ENCODE measurements at places on chromosomes 3 and 15.

GRCh38 chr15:55917881-55918296 lies 75.5 kb downstream of the NEDD4 start:
- DNase-seq, result peak; percentile 79

GRCh38 chr15:45794712-45795439 lies 160.0 kb downstream of the SQOR start:
- DNase-seq, result no peak

- DNase-seq, result no peak
Measured at GRCh38 chr3:189820365-189820720, 189.2 kb downstream of the TP63 start.

- DNase-seq, result no peak
Measured at GRCh38 chr3:156760333-156760732, 65.8 kb upstream of the LEKR1 start.
